ENCODE measurements at places on chromosomes 4 and X.

GRCh38 chr4:62015043-62015739 is 815.1 kb downstream of the ADGRL3 start:
- DNase-seq: no peak

GRCh38 chr4:17468619-17469221 is 43.2 kb downstream of the QDPR start:
- DNase-seq: no peak

- DNase-seq: no peak
These were observed 253.5 kb upstream of the GATB start for GRCh38 chr4:152014280-152014679.

DNA sequence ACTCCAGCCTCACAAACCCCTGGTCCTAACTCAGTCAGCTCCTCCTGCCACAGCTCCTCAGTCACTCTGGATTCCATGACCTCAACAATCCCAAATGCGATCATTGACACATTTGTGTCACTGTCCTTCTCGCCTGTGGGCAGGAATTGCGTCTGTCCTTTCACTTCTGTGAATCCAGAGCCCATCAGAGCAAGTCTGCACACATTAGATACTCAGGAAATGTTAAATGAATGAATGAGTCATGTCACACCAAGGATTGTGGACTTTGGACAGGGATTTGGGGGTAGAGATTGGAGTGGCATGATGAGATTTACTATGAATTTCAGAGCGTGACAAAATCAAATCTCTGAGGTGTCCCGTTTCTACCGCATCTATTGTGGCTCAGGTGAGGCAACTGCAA is 11.8 kb upstream of the CLDN24 start:
- DNase-seq: no peak

DNA sequence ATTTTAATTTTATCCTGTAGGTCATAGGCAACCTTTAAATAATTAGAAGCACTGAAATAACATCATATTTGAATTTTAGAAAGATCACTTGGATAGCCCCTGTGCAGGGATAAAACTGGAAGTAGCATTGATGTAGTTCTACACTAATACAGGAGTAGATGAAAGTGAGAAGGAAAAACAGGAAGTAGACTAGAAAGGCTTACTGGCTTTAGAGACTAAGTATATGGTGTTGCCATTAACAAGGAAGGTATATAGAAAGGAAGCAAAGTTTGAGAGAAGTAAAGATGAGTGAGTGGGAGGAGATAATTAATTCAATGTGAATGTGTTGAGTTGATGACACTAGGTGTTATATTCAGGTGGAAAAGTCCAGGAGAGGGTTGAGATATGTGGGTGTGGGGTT is 73.1 kb upstream of the EPGN start:
- DNase-seq: no peak

DNA sequence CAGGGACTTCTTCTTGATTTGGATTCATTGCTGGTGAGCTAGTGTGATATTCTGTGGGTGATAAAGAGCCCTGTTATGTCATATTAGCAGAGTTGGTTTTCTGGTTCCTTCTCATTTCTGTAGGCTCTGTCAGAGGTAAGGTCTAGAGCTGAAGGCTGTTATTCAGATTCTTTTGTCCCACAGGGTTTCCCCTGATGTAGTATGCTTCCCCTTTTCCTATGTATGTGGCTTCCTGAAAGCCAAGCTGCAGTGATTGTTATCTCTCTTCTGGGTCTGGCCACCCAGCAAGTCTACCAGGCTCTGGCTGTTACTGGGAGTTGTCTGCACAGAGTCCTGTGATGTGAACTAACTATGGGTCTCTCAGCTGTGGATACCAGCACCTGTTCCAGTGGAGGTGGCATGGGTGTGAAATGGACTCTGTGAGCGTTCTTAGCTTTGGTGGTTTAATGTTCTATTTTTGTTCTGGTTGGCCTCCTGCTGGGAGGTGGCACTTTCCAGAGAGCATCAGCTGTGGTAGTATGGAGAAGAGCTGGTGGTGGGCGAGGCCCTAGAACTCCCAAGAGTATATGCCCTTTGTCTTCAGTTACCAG is 373.7 kb downstream of the AR start:
- DNase-seq: no peak

DNA sequence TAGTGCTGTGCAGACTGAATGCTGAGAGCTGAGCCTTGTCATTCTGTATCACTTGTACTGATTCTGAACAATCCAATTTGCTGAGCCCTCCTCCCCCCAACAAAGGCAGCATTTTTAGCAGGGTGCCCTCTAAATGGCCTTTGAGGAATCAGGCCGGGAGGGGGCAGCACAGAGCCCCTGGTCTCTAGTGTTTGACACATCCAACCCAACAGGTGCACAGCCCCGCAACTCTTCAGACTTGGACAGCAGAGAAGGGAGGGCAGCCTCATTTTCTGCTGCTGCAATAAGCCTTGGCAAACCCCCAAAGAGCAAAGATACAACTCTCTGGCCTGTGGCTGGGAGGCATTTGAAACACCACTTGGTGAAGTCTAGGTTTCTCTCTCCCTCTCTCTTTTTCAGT is 3.4 kb downstream of the ATP1B4 start:
- DNase-seq: peak; percentile 47

DNA sequence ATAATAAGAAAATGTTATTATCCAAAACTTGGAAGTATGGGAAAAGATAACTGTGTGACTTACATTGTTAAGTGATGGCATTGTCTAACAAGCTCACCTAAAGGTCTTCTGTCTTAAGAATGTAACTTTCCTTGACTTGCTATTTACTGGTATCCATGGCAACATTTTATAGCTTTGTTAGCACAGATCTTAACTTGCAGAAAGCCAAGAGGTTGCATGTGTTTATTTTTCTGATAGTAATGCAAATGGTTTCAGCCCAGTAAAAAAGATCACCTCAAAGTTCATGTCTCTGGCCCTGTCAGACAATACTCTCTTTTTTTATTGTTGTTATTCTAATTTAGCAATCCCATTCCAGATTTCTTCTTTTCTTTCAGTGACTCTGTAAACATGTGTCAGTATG is 425.3 kb downstream of the SPRY1 start:
- no peak for DNase-seq

GRCh38 chrX:19285857-19286256 is 57.9 kb upstream of the PDHA1 start:
- no peak for DNase-seq

GRCh38 chr4:75843596-75843995 is 58.7 kb downstream of the PPEF2 start:
- no peak for DNase-seq

DNA sequence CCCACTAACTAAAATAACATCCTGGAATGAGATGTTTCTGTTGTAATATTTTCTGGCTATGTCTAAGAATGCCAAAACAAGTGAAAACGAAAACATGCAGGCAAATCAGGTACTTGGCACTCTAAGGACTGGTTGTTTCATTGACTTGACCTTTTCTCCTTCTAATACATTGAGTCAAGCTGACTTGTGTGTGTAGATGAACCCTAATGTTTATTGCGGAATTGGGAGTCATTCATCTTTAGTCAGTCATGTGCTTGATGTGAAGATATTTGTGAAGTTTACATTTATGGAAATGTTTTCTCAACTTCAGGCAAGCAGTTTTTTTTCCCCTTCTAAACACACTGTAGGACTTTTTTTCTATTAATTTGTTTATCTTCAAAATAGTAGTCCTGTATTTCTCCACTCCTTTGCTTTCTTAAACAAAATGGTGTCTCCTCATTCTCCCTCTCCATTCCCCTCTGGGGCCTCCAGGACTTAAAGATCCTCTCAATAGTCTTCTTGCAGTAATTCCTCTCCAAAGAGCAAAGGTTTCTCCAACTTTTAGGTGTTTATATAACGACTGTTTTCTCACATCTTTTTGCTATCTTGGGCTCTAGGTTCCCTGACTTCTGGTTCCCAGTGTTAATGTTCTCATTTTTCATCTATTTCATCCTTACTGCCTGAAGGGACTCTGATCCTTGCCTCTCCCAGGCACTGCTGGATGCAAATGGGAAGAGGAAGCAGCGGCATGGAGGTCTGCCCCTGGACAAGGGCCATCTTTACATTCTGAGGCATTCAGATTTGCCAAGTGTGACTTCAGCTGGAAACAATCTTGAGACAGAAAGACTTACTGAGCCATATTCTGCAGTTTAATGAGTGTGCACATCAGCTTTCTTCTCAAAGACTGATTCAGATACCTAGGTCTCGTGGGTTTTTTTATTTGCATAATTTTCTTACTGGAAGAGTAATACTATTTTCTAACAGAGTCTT is 166.4 kb downstream of the ARHGAP6 start:
- DNase-seq: no peak

DNA sequence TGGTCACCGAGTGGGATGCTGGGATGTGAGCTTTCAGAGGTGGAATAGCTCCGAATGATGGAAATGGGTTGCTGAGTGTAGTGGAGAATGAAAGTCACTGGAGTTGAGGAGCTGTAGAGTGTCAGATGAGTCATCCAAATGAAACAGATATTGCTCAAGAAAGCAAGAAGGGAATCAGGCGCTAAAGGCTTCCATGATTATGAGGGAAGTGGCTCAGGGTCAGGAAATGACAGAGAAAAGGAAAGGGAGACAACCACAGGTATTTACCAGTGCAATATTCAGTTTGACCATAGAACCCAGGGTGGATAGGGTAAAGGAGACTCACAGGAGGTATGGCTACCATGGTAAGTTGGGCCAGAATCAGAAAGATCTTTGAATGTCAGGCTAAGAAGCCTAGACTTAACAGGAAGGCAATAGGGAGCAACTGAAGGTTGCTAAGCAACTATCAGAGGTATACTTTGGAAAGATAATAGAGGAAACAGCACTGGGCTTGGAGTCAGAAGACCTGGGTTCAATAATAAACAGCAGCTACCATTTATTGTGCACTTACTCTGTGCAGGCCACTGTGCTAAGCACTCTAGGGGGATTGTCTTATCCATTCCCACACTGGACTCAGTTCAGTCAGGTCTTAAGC is 11.7 kb downstream of the LAS1L start:
- no peak for DNase-seq

DNA sequence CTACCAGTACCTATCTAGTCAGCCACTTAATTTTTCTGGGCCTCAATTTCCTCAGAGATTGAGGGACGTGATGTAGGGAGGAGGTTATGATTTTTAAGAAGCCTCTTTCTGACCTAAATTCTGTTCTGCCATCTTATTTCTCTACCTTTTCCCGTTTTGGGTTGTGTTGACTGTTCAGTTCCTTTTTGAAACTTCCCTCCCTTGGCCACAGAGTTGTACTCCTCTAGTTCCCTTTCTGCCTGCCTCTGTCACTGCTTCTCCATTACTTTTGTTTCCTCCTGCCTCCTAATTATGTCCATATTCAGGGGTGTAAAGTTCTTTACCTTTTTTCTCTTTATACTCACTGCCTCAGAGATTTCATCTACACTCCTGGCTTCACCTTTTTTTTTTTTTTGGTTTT is 25.4 kb downstream of the CLCN5 start:
- no peak for DNase-seq

DNA sequence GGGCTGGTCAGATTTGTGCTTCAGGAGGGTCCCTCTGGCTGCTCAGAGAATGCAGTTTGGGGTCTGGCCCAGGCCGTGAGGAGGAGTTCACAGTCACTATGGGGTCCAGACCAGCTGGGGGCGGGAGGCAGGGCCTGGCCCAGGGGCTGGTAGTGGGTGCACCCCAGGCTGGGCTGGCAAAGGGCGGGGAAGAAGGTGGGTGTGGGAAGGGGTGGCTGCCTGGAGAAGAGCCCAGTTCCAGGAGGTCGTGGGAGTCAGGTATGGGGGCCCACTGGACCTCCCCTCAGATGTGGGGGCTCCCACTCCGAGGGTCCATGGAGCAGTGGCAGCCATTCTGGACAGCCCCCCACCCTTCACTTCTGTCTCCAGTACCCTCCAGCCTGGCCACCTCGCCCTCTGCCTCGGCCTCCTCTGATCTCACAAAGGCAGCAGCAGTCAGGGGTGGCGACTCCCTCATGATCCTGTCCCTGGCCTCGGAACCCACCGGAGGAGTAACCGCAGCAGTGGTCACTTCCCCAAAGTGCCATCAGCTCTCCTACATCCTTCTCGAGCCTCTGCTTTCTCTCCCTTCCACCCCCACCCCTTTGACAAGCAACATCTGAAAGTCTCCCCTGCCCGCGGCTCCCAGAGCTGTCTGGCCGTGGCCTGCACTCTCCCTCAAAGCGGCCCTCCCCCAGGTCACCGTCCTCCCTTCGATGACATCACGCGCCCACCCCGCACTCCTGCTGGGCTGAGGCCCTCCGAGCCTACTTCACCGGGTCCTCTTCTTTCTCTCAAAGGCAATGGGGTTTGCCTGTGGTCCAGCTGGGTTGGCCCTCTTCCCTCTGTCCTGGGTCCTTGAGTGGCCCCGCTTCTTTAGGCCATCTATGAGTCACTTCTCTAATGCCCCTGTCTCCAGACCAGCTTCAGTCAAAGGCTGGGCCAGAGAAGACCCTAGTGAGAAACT is 1.7 kb upstream of the SLC6A8 start:
- no peak for DNase-seq

GRCh38 chrX:102546828-102547493 is 30.4 kb upstream of the TMSB15A start:
- no peak for DNase-seq

DNA sequence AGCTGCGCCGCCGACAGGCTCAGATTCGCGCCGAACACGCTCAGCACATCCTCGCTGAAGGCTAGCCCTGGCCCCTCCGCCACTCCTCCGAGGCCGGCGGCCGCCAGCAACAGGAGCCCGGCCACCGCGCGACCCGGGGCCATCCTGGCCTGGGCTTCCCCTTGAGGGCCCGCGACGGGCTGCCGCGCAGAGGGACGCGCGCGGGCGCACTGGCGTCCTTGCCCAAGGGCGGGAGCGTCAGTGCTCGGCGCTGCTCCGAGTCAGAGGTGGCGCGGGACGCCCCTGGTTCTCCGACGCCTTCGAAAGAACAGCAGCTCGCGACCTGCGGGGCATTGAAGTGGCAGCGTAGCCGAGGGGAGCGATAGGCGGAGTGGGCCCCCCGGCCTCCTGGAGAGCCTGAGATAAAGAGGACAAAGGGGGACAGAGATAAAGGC is 745 bp downstream of the SLC39A8 start:
- peak; percentile 52 for DNase-seq

DNA sequence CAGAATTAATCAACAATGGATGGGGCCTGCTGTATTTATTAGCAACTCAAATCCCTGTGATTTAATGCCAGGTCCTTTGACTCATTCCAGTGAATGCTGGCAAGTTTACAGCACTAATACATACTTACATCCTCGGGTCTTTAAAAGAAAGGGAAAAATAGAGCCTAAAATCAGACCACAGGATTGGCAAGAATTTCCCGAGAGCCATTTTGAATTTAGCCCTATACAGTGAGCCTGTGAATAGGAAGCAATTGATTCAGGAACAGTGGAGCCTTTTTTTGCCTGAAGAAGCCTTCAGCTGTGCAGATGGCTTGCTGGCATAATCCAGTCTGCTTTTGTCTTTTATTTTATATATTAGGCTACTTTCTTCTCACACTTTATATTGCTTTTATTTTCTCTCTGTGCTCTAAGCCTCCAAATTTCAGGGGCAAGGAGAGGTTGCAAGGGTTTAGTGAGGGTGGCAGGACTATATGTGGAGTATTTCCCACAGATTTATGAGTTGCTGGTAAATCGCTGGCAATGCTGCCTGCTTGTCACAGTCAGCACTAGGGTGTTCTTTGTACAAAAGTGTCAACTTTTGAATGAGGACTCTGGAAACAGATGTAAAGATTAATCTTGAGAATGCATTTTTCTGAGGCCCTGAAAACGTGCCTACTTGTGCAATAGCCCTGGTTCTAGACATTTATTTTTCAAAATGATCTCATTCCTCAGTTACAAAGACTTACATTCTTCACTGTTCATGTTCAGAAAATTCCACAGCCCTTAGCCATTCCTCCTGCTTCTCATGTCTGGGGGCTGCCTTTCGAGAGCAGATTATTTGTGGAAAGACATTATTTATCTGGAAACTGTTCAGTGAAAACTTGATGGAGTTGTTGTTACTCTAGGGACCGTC is 303.5 kb downstream of the SPRY1 start:
- no peak for DNase-seq

All from stimulated activated CD4-positive, alpha-beta T cell treated with anti-CD3 and anti-CD28 coated beads, TNF-alpha, amount 100 ng/mL, for 1 hour (primary cell).